ENCODE measurements at places on chromosomes 3 and 15.
A peak's percentile ranks its signal among the peaks of the same experiment; 100 is the strongest.

- DNase-seq = no peak
Measured at GRCh38 chr3:156253150-156253549, 132.8 kb downstream of the KCNAB1 start.

DNA sequence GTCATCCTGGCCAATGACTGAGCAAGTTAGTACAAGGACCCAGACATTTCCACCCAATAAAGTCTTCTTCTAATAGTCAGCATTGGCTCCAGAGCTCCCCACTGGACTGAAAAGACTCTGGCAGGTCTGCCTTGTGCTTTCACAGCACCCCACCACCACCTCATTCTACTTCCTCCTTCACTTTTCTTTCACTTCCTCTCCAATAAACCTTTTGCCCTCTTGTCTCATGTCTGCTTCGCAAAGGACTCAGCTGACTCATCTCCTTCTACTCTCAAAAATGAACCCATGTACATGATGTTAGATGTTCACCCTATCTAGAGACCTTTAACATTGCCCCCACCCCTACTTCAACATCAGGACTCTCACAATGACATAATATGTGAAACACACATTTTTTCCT is 181.0 kb upstream of the PPP2R3A start:
- DNase-seq = no peak

DNA sequence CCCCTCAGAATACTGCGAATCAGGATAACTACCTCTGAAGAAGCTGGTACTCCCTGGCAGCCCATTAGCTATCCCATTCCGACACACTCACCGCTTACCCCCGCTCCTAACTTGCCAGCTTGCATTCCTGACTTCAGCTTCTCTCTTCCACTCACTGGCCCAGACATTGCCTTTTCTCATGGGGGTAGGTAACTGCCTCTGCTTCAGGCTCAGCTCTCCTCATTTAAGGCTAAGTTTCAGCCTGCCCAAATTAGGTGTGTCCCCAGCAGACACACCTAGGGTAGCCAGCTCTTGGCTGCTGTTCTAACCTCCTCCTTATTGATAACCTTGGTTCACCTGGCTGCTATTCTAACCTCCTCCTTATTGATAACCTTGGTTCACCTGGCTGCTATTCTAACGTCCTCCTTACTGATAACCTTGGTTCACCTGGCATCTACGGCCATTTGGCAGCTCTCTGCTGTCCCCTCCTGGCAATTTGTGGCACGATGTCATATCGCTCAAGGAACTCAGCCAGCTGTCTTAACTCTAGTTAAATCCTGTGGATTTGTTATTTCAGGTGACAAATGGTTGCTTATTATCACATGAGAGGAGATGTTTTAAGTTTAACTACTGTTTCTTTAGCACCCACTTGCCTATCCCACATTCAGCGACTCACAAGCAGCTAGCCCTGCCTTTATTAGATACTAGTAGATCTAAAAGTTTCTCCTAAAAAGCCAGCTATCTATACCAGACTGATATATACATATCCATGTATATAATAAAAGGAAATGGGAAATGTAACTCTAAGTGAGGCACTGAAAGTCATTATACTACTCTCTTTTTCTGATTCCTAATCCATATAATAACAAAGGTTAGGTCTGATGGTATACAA is 106.5 kb upstream of the ACP3 start:
- no peak for DNase-seq

GRCh38 chr3:138578141-138578540 is 15.9 kb downstream of the CEP70 start:
- no peak for DNase-seq

DNA sequence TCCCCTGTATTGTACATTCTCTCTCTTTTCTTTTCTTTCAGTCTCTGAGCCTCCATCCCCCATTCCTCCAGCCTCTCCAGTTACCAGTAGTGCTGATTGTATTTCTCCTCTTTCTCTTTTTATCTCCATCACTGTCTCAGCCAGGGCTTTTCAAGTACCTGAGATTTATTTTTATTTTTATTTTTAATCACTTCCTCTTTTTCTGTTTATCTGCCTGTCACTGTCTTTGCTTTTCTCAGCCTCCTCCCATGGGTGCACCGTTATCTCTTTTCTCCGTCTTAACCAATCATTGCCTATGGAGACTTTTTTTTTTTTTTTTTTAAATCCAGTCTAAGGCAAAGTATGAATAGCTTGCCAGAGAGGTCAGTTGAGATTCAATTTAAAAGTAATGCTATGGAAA is 359.3 kb downstream of the GAP43 start:
- no peak for DNase-seq

GRCh38 chr3:53493963-53494791 is at the start of gene CACNA1D:
Gene CACNA1D (plus strand): TSS chr3:53494611. CDS start chr3:53495167, 556 bp downstream.
- no peak for DNase-seq

- DNase-seq = no peak
Measured at GRCh38 chr3:74001436-74001835, 376.7 kb upstream of the PDZRN3 start.

GRCh38 chr3:111212511-111212910 is 140.9 kb downstream of the NECTIN3 start:
- no peak for DNase-seq

GRCh38 chr3:50050361-50050760 is 38.4 kb upstream of the RBM5 start:
- DNase-seq = no peak

- no peak for DNase-seq
Measured at GRCh38 chr15:84081391-84082168, 154.0 kb upstream of the GOLGA6L4 start.

- DNase-seq = no peak
Measured at GRCh38 chr3:42024591-42025351, 62.9 kb upstream of the ULK4 start.

DNA sequence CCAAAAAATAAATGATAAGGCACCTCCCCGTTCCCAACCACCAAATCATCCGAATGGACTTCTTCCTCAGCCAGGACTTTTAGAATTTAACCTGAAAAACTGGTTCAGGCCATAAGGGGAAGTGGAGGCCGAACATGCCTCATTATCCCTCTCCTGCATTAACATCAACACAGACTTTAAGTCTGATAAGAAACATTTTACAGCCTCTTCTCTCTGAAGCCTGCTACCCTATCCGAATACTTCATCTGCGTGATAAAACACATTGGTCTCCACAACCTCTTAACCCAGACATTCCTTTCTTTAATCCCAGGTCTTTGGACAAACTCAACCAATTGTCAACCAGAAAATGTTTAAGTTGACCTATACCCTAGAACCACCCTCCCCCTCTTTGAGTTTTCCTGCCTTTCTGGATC is 850 bp upstream of the SLC41A3 start:
- no peak for DNase-seq

- DNase-seq = no peak
Measured at GRCh38 chr15:80593486-80594030, 101.6 kb upstream of the ABHD17C start.

- no peak for DNase-seq
Measured at GRCh38 chr15:100613208-100613607, 10.8 kb downstream of the ASB7 start.

GRCh38 chr3:47228088-47228487 is 54.5 kb downstream of the KIF9 start:
- no peak for DNase-seq

GRCh38 chr3:184874709-184875644 is 63.0 kb downstream of the VPS8 start:
- no peak for DNase-seq

DNA sequence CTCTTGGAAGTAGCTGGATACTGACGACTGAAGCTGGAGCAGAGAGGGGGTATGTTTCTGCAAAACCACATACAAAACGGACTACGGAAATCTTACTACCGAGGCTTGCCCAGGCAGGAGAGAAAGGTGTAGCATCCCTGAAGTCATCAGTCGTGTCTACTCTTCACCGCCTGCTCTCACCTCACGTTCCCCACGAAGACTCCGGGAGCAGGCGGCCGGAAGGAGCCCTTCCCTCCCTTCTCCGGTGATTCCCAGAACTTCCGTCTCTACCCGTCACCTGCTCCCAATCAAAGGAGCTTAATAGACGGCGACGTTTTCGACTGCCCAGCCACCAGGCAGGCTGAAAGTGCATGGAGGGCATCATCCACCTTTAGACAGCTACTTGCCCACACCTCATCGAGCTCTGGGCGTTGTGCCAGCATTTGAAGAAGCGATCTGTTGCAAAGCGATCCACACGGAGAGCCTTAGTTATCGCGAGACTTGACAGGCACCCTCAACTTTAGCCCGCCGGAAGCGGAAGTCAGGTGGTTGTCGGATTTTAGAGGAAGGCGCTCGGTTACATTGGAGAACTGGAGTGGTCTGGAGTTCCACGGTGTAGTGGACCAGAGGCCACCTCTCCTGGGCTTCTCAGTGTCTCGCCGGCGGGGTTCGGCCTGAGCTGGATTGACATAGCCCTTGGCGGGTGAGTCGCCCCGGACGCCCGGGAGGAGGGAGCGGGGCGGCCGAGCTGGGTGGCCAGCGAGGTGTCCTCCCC is at the start of gene RAMAC:
Gene RAMAC, plus strand, starts transcription at position 523 of the 754 bp plus-strand sequence. CDS start 2,809 bp downstream, outside the sequence.
- DNase-seq = peak; percentile 86

DNA sequence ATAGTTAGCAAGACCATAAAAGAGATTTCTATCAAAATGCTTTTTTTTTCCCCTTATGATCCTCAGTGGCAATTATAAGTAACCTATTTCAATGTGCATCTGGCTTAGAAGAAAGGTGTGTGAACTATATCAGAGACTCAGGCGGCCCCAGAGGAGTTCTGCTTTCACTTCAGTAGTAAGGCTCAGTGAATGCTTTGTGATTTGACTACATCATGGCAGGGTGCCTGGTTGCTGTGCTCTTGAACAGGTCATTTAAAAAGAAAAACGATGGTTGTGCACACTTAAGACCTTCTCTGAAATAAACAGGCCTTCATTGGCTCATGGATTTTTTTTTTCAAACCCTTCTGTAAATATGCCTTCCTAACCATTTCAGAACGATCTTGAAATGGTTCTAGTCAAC is 400.4 kb upstream of the RARB start:
- no peak for DNase-seq

GRCh38 chr3:140423146-140423545 is 254.7 kb upstream of the TRIM42 start:
- DNase-seq = no peak

All from anterior cingulate cortex (tissue), 58 donors.